Hematopoietic multipotent progenitor cell treated with erythropoietin and hydrocortisone succinate and interleukin-3 and kit ligand, for 17 days (in vitro differentiated cells): ENCODE measurements at places on chromosomes 5 and 9.
A peak's percentile ranks its signal among the peaks of the same experiment; 100 is the strongest.

- DNase-seq = no peak
These were observed 1115.5 kb downstream of the TAF11L14 start for GRCh38 chr5:18749763-18750162.

DNA sequence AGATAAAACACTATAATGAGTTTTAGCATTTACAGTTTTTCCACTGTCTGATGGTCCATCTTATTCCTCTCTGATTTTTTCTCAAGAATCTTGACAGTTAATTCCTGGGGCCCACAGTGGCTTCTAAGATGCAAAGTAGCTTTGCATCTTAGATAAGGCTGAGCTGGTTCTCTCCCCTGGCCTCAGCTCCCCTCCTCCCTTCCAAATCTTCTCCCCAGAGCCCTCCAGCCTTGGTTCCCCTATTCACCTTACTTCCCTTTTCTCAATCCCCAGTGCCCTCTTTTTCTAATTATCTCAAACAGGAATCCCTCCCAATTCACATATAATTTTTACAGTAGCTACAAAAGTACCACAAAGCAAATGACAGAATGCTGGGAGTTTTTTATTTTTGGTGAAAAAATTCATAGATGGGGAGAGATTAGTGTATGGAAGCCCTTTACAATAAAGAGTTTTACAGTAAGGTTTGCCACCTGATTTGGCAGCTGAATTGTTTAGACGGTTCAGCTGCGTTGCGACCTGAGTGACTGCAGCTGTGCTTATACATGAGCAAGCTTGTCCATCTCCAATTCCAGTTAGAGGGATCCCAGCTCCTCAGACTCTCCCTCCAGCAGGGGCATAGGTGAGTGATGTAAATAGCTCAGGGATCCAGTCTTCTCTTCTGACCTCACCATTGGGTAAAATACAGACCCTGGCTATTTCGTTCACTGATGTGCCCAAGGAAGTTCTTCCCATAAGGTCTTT lies 51.4 kb upstream of the CKMT2 start:
- DNase-seq = no peak

GRCh38 chr9:114691046-114691955 lies 9.3 kb upstream of the TEX48 start:
- DNase-seq = no peak

DNA sequence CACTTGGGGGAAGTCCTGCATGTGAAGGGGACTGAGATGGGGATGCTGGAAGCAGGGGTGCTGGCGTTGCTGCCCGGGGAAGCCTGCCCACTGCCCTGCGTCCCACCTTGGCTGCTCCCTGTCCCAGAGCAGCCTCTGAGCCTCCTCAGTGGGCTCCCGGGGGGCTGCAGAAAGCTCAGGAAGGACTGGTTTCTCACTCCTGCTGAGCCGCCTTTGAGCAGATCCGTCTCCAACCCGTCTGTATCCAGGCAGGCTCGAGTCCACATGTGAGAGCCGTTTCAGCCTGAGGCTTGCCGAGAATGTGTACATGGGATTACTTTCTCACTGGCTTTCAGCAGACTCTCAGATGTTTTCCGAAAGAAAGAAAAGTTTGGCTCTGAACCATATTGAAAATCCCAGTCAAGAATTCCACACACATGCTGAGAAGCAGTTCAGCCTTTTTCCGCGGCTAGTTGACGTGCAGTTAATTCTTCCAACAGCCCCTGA lies 95.3 kb upstream of the COL5A1 start:
- no peak for DNase-seq

DNA sequence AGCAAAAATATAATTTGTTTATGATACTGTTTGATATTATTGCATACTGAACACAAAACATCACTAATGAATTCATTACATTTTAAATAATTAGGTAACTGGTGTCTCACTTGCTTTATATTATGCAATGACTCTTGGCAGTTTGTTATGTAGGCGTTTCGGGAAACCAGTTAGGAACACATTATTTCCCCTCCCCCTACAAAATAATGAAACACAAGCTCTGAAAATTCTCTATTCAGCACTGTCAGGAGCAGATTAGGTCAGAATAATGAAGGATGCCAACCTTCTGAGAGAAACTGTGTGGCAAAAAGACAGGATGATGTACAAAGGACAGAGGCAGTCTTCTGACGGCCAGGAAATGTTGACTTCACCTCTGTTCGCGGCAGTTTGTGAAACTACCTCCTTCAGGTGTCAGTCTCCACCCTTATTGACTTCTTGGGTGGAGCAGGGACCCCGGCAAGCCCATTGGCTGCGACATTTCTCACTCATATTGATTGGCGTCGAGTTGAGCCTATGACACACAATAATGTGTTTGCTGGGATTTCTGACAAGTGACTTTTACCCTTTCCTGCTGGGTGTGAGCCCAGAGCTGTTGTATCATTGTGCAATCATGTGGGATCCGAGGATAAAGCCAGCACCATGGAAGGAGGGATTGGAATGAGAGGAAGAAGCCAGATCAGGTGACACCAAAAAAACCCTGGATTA lies 33.9 kb downstream of the SH3PXD2B start:
- no peak for DNase-seq

- no peak for DNase-seq
These were observed 1.0 kb upstream of the ZCCHC7 start for GRCh38 chr9:37119360-37119759.

DNA sequence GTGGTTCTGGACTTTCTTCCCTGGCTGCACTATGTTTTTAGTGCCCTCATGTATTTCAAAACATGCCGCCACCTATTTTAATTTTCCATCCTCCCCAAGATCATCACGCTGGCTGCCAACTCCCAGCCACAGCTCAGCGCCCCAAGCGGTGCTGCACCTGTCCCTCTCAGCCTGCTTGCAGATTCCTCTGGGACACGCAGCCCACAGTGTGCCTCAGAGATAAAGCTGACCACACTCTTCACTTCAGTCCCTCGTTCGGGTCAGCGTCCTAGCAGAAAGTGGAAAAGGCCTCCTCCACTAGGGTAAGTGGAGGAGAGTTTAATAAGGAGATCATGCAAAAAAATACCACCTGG lies 56.2 kb upstream of the CKS2 start:
- no peak for DNase-seq

DNA sequence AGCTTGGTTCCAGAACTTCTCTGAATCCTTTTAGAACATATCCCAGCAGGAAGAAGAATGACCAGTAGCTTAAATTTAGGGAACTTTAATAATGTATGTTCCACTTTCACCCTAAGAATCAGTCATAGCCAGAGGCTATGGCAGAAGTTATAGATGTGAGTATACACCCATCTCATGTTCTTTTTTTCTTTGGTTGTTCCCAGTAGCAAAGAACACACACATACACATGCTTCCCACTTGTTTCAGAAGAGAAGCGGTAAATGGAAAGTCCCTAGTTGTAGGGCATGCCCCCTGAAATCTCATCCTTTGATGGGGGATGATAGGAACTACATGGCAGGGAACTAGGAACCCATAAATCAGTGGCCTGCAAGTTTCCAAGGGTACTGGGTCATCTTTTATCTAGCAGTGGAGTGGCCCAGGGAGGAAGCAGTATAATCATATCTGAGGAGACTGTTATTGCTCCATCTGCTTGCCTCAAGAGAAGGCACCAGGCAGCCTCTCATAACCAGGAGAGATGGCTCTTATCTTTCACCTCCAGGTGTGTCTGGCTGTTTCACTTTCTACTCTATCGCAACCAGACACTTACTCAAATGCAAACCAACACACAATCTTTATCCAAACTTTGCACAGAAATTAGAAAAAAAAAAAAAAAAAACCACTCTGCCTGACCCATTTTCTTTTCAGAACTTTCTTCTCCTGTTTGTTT lies 109.5 kb downstream of the SNCAIP start:
- no peak for DNase-seq

DNA sequence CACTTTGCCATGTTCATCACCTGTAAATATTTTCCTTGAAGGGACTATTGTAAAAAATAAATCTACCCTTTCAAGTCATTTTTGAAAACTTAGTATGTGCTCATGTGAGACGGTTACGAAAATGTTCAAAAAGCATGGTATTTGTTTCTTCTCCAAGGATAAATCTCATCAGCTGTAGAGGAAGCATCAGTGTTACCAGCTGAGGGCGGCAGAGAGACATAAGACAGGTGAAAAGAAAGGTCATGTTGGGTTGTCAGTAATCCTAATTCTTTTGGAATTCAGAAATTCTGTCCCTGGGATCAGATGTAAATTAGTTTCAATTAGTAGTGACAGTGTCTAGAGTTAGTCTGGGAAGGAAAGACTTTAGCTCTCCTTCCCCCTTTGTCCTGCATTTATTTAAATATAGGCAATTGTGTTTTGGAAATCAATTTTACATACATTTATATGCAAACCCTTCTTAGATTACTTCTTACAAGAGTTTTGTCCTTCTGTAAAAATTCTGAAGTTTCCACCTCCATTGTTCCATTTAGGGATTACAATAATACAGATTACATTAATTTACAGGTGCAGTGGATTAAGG lies 791.9 kb upstream of the CDH6 start:
- no peak for DNase-seq

GRCh38 chr9:21833090-21833801 lies 30.8 kb downstream of the MTAP start:
- DNase-seq = no peak

DNA sequence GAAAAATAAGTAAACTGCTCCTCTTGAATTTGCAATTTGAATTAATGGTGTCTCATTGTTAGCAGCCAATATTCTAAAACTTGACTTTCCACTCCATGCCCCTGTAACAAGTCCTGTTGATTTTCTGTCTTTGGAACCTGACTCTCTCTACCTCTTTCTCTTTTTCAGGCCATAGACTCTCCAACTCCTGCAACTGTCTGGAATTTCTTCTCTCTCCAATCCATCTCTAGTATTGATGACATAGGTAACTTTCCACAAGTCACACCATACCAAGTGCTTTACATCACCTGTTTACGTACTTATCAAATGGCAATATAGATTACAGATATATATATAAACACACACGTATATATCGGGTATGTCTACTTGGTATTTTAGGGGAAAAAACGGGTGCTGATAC lies 923 bp downstream of the C5orf34 start:
- DNase-seq = peak; percentile 14

DNA sequence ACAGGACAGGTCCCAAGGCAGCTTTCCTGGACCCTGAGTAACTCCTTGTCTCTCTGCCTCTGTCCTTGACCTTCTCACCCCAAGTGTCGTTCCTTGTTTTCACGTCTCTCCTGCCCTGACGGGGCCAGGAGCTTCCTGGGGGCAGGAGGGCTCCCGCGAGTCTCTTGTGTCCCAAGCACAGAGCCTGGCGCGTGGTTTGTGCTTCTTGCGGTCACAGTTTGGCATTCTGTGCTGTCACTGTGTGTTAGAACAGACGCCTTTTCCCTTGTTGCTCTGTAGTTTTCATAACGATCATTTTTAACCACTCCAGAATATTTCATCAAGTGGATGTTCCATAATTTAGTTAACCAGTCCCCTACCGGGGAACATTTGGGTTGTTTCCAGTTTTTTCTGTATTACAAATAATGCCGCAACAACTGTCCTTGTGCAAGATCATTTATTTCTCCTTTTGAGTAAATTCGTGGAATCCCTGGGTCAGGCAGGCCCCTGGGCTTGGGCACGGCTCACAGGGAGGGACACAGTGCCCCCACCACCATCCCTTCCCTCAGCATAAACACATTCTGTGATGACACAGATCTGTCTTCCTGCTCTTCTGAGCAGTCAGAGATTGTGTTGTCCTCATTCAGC lies 71.9 kb downstream of the TSPAN17 start:
- DNase-seq = no peak

- DNase-seq = no peak
These were observed 63.7 kb downstream of the LURAP1L start for GRCh38 chr9:12838546-12838945.

DNA sequence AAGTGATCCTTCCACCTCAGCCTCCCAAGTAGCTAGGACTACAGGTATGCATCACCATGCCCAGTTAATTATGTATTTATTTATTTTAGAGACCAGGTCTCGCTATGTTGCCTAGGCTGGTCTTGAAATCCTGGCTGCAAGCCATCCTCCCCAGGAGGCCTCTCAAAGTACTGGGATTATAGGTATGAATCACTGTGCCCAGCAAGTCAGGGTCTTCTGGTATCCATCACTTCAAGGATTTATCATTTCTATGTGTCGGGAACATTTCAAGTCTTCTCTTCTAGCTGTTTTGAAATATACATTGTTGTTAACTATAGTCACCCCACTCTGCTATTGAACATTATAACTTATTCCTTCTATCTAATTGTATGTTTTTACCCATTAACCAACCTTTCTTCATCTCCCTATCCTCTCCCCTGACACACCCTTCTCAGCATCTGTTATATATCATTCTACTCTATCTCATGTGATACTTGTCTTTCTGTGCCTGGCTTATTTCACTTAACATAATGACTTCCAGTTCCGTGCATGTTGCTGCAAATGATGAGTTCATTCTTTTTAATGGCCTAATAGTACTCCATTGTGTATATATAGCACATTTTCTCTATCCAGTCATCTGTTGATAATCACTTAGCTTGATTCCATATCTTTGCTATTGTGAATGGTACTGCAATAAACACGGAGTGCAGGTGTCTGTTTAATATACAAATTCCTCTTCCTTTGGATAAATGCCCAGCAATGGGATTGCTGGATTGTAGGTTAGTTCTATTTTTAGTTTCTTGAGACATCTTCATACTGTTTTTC lies 26.4 kb downstream of the UTP15 start:
- no peak for DNase-seq

GRCh38 chr5:143023411-143024096 lies 253.4 kb downstream of the ARHGAP26 start:
- no peak for DNase-seq

- no peak for DNase-seq
These were observed 30.3 kb downstream of the LMX1B start for GRCh38 chr9:126643945-126644527.

DNA sequence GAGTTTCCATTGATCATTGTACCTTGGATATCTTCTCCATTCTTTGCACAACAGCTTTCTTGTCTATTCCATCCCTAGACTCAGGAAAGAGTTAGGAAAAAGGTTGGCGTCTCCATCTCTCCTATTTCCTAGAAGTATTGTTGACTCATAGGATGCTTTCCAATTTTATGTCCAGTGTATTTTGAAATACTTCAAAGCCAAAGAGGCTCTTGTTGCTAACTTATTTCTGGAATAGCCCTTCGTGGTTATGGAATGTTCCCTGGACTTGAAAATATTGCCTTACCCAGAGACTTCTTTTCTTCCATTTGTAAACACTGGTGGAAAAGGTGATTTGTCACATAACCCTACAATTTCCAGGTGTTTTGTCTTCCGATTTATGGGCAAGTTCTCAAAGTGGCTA lies 402.3 kb upstream of the ZNF608 start:
- no peak for DNase-seq

- no peak for DNase-seq
These were observed 358.9 kb upstream of the PCSK5 start for GRCh38 chr9:75531588-75531987.

- DNase-seq = no peak
These were observed 1.1 kb downstream of the LURAP1L start for GRCh38 chr9:12775679-12776512.

GRCh38 chr9:120982836-120983235 lies 56.2 kb upstream of the TRAF1 start:
- DNase-seq = no peak

GRCh38 chr5:17929171-17929570 lies 294.9 kb downstream of the TAF11L14 start:
- DNase-seq = no peak

GRCh38 chr9:69030851-69031645 lies 4.5 kb upstream of the FXN start:
- DNase-seq = no peak
